H1 (cell line): ENCODE measurements at places on chromosomes 11 and 22. TPM values are rescaled to one million over a fixed set of nuclear protein-coding genes. Genes with fewer than 3 reads are reported as not detected.

NRGN gene
- total RNA-seq, result 0.60 and 0.75 TPM in 2 replicates

NAALADL1 gene
- total RNA-seq, result 7.5 and 8.1 TPM in 2 replicates

CXCR5 gene
- not detected in 2 replicates for total RNA-seq

LINC01488 gene
- not detected in 2 replicates for total RNA-seq

IFTAP gene
- 22.3 and 23.9 TPM in 2 replicates for total RNA-seq

TSGA10IP gene
- total RNA-seq, result 1.3 and 1.9 TPM in 2 replicates

CEP126 gene
- total RNA-seq, result 1.3 and 1.9 TPM in 2 replicates

INS gene
- total RNA-seq, result not detected in 2 replicates

C1QTNF5 gene
- total RNA-seq, result 1.5 and 2.2 TPM in 2 replicates

AIFM3 gene
- total RNA-seq, result 0.86 and 1.4 TPM in 2 replicates

- no peak for DNase-seq
Measured at GRCh38 chr11:79084382-79084781, 356.4 kb downstream of the TENM4 start.

DNA sequence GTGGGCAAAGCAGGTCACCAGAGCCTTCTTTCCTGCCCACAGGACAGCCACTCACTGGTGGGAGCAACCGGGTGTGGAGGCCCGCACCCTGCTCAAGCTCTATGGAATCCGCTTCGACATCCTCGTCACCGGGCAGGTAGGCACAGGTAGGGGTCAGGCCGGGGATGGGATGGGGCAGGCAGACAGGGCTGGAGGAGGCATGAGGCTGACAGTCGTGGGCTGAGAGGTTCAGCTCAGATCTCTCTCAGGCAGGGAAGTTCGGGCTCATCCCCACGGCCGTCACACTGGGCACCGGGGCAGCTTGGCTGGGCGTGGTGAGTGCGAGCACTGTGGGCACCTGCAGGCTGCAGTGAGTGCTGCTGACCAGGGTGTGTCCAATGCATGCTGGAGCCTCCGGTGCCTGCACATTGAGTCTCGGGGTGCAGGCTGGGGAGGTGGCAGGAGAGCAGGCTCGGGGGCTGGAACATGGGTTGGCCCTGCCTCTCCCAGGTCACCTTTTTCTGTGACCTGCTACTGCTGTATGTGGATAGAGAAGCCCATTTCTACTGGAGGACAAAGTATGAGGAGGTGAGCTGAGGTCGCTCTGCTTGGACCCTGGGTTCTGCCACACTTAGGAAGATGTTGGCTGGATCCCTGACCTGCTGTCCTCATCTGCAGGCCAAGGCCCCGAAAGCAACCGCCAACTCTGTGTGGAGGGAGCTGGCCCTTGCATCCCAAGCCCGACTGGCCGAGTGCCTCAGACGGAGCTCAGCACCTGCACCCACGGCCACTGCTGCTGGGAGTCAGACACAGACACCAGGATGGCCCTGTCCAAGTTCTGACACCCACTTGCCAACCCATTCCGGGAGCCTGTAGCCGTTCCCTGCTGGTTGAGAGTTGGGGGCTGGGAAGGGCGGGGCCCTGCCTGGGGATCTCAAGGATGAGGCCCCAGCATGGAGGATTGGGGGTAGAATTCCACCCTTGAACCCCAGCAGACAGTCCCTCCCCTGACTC, 6.3 kb downstream of the SLC7A4 start:
- DNase-seq, result no peak

- no peak for DNase-seq
Measured at GRCh38 chr11:24932110-24933000, 435.5 kb downstream of the LUZP2 start.

DNA sequence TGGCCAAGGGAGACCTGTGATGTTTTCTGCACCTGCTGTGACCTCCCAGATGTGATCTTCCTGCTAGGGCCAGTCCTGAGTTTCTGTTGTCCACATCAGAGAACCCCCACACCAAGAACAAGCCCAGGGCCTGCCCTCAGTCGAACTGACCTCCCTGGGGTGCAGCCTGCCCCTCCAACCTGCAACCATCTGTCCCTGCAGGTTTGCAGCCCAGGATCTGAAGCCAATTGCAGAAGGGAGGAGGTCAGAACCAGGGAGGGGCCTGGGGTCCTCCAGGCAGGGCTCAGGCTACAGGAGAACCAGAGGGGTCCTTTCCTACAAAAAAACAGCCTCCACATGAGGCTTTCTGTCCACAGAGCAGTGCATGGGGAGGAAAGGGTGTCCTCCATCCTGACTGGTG, 807 bp downstream of the TRIM3 start:
- no peak for DNase-seq

DNA sequence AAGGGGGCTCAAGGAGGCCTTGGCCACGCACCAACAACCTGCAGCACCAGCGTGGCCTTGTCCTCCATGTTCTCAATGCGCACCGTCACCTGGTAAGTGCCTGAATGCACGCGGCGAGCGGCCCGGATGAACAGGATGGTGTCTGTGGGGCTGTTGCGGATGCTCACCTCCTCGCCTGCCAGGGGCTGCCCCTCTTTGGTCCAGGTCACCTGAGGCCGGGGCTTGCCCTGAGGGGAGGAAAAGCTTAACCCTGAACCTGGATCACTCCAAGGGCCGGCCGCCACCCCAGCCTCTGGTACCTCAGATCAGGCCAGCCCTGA, 19.0 kb downstream of the MYBPC3 start:
- DNase-seq, result no peak

DNA sequence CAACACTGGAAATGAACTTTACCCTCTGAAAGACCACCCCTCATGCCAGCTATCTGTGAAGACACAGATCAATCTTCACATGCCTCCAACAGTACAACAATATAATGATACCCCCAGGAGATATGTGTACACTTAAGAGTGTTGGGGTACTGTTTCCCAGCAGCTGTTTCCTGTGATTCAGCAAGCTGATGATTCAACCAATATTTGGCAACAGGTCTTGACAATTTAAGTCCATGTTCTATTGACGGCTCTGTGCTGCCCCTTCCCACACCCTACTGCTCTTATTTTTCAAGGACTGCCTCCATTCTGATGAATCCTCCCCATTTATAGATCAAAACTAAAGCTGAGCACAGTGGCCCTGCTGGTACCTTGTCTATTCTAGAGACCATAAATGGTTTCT, 6.6 kb downstream of the SNX19 start:
- DNase-seq, result no peak

GRCh38 chr11:10716122-10716521, 22.6 kb upstream of the IRAG1 start:
- no peak for DNase-seq

DNA sequence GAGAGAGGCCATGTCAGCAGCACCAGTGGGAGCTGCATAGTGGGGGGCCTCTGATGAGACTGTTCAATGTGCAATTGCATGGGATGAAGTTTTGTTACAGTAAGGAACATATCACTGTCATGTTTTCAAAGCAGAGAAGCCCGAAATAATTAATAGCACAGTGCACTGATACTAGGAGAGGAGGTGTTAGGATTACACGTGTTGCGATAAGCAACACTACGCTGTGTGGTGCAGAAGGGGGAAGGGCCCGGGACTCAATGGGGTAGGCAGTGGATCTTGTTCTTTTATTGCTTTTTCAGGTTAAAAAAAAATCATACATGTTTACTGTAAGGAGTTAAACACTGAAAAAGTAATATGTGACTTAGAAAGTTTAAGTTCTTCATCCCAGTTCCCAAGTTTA, 29.2 kb downstream of the TCIRG1 start:
- no peak for DNase-seq

- DNase-seq, result no peak
Measured at GRCh38 chr22:23237201-23237798, 57.0 kb downstream of the BCR start.

DNA sequence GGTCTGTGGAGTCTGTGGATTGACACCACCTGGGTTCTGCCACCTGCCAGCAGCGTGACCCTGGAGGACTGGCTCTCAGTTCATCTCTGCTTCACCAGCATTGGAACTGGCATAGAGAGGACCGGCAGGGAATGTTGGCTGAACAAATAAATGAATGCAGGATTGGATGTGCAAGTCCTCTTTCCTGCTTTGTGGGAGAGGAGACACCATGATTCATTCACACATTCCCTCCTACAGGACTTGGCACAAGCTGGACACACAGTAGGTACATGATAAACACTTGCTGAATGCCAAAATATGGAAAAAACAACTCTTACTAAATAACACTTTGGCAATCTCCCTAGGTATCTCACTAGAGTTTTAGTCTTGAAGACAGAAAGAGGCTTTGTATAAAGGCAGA, 116.6 kb upstream of the NARS2 start:
- DNase-seq, result no peak

DNA sequence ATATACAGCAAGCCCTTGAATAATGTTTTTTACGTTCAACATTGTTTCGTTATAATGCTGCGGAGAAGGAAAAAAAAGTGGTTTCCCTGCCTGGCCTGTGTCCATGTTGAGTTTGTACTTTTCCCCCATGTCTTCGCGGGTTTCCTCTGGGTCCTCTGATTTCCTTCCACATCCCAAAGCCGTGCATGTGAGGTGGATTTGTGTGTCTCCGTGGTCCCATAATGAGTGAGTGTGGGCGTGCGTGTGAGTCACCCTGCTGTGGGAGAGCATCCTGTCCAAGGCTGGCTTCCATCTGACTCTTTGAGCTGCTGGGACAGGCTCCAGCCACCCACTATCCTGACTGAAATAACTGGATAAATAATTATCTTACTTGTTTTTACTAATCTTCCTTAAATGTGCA, 29.6 kb upstream of the SNX19 start:
- no peak for DNase-seq

DNA sequence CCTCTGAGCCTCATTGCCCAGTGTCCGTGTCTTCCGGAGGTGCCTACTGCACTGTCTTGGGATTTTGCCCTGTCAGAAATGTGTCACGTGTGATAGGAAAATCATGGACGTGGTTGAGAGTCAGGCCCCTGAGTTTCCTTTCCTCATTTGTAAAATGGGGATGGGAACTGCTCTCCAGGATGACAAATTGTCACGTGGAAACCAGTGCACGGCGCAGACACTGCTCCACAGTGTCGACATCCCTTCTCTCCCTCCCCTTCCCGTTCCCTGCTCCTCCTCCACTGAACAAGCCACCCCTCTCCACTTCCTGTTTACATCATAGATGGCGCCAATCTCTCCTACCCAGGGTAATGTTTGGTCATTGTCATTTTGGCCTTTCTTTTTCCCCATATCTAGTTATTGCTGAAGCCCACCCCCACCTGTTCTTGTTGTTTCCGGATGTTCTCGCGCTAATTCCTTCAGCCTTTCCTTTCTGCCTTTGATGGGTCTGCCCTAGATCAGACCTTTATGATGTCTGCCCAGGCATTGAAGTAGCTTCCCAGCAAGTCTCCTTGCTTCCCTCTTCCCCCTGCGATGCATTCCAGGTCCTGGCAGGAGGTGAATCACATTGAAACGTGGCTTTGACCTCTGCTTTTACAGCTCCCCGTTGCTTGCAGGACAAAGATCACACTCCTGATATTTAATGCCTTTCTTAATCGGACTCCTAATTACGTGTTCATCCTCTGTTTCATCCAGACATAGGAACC, 91.8 kb downstream of the TBC1D22A start:
- DNase-seq, result no peak

- no peak for DNase-seq
Measured at GRCh38 chr11:7637447-7638157, 35.7 kb downstream of the CYB5R2 start.

- no peak for DNase-seq
Measured at GRCh38 chr11:2398664-2399355, 1.7 kb upstream of the TSSC4 start.
